ENCODE measurements at places on chromosomes 3 and 15.

- no peak for DNase-seq
These were observed 182.4 kb downstream of the CBLB start for GRCh38 chr3:105686278-105686897.

GRCh38 chr3:156598413-156598812 is 43.5 kb upstream of the SSR3 start:
- DNase-seq, result no peak

DNA sequence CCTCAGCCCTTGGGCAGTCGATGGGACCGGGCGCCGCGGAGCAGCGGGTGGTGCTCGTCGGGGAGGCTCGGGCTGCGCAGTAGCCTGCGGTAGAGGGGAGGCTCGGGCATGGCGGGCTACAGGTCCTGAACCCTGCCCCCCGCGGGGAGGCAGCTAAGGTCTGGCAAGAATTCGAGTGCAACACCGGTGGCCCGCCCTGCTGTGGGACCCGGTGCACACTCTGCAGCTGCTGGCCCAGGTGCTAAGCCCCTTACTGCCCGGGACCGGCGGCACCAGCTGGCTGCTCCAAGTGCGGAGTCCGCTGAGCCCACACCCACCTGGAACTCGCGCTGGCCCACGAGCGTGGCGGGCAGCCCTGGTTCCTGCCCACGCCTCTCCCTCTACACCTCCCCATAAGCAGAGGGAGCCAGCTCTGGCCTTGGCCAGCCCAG is 377.7 kb upstream of the RBMS3 start:
- no peak for DNase-seq

- DNase-seq, result no peak
These were observed 108.9 kb upstream of the THBS1 start for GRCh38 chr15:39471785-39472574.

DNA sequence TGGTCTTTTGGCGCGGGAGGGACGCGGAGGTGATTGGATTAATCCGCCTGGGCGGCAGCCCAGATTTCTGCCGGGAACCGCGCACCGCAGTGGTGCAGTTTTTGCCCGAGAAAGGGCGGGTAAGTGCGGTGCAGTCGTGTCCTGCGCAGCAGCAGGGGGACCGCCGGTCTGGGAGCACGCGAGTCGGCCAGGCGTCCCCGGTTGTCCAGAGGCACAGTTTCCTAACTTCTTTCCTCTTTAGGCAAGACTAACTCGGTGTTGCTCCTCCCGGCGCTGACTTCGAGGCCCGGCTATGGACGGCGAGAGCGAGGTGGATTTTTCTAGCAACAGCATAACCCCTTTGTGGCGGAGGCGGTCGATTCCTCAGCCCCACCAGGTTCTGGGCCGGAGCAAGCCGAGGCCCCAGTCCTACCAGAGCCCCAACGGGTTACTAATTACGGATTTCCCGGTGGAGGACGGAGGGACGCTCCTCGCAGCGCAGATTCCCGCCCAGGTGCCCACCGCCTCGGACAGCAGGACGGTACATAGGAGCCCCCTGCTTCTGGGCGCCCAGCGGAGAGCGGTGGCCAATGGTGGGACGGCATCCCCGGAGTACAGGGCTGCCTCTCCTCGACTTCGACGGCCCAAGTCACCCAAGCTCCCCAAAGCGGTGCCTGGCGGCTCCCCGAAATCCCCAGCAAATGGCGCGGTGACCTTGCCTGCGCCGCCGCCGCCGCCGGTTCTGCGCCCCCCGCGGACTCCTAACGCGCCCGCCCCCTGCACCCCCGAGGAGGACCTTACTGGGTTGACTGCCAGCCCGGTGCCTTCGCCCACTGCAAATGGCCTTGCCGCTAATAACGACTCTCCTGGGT is 736 bp downstream of the ARHGEF26 start:
- no peak for DNase-seq

GRCh38 chr3:159882790-159883779 is 105.5 kb upstream of the IL12A start:
- no peak for DNase-seq

GRCh38 chr15:91368611-91369010 is 268.6 kb downstream of the SV2B start:
- DNase-seq, result no peak

DNA sequence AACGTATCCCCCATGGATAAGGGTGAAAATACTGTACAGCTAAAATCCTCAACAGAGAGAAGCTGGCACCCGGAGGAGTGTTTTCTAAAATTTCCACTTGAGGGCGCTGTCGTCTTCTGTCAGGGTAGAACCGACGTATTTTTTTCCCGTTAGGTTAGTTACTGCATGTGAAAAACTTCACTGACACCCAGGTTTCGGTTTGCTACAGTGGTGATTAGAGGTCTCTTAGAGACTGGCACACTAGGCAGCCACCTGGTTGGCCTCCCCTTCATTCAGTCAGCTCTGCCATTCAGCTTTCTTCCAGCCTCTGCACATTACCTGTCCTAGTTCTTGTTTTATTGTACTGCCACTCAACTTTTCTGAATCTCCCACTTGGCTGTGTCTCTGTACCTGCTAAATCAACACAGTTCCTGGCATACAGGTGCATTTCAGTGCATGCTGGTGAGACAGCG is 18.4 kb downstream of the CCK start:
- no peak for DNase-seq

- DNase-seq, result no peak
These were observed 505.6 kb upstream of the THBS1 start for GRCh38 chr15:39075311-39075710.

DNA sequence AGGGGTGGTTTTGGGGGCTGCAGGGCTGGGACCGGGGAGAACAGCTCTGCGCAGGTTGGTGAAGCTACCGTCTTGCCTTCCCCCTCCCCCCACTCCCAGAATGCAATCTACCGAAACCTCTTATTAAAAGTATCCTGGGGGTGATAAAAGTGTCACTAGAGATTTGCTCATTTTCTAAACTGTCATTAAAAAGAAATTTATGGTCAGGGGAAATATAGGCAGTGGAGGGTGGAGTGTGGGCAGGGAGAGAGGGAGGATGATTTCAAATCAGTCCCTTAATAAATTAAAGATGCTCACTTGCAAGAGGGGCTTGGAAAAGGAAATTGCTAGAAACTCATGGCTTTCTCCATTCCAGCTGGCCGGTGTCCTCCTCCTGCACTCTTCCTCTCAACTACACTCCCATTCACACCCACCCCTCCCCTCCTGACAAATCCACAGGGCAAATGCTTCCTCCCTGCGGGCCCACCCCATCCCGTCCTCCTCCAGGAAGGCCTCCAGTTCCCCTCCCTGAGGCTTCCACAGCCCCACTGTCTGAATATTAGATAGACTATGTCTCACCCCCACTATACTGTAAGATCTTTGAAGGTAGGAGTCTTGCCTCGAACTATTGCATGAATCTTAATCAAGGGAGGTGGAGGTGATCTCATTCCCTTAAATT is 83.9 kb downstream of the TLE3 start:
- no peak for DNase-seq

DNA sequence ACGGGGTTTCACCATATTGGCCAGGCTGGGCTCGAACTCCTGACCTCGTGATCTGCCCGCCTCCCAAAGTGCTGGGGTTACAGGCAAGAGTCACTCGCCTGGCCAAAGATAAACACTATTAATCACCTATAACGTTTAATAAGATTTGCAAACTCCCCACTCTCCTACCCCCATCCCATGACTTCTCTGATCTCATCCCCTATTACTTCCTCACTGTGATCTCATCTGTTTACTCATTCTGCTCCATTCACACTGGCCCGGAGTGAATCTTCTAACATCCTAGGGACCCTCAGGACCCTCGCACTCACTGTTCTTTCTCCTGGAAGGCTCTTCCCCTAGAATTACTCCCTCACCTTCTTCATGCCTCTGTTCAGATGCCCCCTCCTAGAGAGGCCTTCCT is 78.9 kb downstream of the DGKG start:
- no peak for DNase-seq

GRCh38 chr15:22942877-22943276 is 37.3 kb downstream of the CYFIP1 start:
- no peak for DNase-seq

Measured in activated T-helper 1 cell treated with anti-CD3 and anti-CD28 coated beads, Interleukin-2, amount 50 U/mL, for 16 hours (primary cell).